Right atrium auricular region (tissue), 2 donors: ENCODE measurements at places on chromosomes 12 and 14.

- DNase-seq: no peak
Observed at GRCh38 chr14:71834284-71835204, 97.7 kb upstream of the RGS6 start.

DNA sequence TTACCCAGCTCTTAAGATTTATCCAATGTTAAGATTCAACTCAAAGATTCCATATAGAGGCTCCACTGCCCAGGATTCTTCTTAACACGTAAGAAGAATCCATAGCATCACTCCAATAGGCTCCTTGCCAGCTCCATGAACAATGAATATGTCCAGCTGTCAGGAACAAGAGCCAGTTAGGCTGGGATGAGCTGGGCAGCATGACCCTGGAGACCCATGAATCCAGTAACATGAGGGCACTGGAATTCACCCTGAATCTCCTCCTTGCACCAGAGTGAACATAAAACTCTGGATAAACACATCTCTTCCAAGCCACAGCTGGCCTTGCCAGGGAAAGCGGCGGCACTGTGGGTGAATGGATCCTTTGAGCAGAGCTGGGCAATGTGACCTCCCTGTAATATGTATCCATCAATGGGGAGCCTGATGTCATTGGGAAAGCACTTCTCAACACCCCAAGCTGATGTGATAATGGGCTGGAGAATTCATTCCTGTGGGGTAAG is 24.4 kb upstream of the TC2N start:
- no peak for DNase-seq

DNA sequence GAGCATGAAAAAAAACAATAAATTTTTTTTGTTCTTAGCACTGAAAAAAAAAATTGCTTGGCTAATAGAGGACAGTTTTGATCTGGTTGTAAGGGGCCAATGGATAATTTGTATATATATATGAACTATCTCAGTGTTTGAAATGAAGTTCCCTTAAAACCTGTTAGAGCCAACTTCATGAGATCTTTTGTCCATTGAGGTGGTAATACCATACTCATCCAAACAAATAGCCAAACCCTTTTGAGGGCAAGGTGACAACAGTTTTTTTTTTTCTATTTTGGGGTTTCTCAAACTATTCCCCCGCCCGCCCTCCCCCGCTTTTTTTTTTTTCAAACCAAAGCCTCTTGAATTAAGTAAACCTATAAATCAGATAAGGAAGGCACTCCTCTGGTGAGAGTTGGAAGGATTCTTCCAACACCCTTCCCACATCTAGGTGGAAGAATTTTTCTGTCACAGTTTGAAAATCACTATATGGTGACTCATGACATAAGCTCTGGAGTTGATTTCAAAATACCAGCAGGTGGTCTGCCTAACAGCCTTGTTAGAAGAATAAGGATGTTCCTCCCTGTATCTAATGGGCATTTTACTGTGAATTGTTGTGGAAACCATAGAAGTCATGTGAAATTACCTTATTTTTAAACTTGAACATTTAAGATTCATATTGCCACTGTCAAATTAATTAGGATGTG is 10.2 kb downstream of the ARHGAP5 start:
- no peak for DNase-seq

DNA sequence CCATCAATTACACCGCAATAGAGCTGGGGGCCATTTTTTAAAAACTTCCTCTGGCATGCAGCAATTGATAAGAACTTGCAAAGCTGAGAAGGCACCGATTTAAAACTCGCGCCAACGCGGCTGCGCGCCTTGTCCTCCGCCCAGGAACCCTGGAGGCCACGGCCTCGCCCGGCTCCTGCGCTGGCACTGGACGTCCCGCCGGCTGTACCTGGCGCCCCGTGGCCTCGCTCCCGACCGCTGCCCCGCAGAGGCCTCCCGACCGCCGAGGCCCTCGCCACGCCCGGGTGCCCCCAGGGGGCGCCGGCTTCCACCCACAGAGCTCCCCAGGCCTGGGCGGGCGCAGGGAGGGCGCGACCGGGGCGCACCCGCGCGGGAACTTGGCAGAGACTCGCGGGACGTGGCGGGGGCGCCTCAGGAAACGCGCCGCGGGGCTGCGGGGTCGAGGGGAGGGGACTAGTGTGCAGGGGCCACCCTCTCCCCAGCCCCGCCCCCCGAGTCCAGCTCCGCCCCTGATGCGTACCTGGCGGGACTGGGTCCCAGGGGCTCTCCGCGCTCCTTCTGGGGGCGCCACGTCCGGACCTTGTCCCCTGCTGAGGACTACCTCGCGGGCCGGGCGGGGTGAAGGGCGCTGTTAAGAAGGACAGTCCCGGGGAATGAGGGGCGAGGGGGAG is 65.7 kb downstream of the TNFAIP2 start:
- DNase-seq: no peak

DNA sequence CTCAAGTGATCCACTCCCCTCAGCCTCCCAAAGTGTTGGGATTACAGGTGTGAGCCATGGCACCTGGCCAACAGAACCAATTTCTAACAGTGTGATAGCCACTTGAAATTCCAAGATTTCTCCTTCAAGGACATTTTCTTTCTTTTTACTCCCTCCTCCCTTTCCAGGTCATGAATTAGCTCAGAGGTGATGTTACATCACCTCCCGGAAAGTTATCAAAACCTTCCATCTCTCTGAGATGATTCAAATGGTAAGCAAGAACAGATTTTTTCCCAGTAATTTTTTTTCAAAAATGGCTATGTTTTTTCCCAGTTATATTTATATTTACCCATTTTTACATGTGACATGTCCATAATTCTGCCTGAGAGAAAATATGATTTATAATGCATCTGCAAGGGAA is 15.6 kb upstream of the SMAGP start:
- no peak for DNase-seq

DNA sequence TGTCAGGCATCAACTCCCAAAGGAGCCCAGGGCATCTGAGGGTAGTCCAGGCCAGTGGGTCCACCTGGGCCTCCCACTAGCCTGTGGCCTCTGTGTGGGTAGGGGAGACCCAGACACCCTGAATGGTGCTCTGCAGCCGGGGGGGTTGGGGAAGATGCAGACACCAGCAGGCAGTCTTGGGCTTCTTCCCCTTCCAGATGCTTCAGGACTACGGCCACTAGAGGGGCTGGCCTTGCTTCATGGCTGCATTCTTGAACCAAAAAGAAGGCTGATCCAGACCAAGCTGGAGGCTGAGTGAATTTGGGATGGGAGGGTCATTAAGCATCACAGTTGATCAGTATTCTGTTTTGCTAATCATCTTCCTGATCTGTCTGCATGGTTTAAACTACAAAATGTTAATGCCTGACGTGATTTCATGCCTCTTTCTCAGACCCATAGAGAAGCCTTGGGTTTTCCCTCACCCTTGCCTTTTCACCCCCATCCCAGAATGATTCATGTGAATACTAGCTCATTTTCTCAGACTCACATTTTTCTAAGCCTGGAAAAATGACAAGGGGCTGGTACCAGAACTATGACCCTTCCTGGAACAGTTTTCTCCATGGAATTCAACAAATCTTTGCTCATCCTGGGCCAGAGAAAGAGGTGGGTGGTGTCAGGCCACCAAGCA is 134.2 kb downstream of the NTF3 start:
- no peak for DNase-seq

DNA sequence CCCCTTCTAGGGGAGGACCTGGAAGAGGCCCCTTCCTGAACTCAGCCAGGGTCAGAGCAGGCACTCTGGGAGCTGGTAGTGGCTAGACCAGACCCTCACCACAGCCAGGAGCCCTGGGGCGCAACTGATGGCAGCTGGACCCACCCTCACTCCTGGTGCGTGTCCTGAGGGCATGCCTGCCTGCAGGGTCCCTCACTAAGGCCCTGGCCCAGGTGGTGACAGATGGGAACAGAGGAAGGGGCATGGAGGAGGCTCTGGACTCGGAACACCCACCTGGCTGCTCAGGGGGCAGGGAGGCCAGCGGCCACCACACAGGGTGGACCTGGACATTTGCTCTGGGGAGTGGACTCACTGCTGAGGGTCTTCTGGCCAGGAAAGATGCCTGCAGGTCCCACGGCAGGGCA is 342.2 kb upstream of the SFSWAP start:
- no peak for DNase-seq

DNA sequence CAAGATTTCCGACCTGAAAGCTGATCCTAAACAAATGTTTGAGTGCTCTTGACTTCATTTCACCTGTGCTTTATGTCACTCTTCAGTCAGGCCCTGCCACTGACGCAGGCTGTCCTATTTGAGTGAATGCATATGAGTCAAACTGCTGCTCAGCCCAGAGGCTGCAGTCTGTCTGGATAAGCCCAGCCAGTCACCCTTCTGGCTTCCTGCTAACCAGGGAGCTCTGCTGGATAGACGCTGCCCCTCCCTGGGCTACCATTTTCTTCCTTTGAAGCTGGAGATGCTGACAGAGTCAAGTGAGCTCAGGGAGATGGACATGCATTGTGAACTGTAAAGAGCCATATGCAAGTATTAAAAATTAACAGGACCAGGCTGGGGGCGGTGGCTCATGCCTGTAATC is 5.1 kb upstream of the TUNAR start:
- DNase-seq: no peak

DNA sequence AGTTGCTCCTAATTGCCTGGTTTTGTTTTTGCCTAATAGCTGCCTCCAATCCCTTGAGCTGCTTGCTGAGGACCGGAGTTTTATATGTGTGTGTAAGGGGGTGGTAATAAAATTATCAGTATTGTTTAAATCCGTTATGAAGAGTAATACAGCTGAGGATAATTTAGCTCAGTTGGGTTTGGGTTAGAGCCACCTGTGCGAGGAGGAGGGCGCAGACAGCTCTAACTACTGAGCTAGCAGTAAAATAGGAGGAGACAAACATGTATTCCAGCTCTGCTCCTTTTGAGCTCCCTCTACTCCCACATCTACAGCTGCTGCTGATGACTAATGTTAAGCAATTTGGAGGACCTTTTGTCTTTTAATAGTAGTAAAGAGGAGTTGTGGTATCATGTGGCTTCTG is 61.5 kb downstream of the SPATS2 start:
- DNase-seq: no peak

GRCh38 chr14:57549765-57550420 is 56.2 kb upstream of the CCDC198 start:
- no peak for DNase-seq

DNA sequence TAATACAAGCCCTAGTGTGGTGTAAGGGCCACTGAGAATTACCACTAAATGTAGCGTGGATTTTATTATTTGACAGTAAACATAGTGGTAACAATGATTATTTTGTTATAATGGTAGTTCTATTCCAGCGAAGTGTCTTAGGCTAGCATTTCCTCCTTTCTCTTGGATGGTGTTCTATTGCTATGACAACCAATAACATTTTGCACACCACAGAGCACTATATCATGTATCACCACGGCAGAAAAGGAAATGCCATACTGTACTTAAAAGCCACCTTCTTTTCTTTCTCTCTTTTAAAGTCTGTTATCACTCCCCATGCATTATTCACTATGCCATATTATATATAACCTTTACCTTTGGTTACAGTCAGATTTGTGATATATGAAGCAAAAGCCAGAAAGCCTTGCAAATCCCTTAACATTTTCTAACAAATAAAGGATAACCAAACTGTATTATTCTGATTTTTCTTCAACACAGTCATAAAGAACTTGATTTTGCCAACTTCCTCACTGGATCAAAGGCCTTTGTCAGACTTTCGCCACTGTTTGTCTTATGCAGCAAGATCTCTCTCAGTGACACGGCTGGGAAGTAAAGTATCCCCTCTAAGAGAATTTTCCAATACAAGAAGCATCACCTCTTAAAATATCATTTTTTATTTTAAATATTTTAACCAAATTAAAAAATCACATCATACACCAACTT is 195.8 kb downstream of the FOXN3 start:
- DNase-seq: no peak

GRCh38 chr14:60723116-60723906 is 840 bp downstream of the SIX4 start:
- no peak for DNase-seq

GRCh38 chr14:75290851-75291250 is 12.2 kb downstream of the FOS start:
- DNase-seq: no peak

DNA sequence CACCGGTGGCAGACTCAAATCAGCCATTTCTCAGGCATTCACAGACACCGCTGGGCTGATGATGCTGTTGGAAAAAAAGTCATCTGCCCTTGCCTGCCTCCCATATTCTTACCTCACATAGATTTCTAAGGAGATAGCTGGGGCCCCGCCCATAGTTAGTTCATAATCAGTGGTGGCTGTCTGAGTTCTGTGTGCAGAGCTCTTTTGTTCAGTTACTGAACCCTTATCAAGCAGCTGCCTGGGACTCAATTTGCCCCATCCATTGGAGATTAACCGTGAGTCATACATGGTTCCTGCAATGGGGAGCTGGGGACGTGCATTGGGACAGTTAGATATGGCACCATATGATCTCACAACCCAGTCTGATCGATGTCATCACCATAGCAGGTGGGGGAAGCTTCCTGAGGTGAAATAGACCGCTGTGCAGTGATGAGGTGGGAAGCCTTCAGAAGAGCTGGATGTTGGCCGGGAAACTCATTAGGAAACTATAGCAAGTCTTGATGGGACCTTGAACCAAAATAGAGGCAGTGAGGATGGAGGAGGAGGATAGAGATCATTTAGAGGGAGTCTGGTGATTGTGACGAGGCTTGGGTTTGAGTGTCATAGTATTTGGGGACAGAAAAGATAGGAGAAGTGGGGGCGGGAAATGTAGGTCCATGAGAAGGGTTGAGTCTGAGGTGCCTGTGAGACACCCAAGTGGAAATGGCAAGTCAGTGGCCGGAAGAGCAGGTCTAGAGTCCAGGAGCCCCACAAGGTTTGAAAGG is 147.8 kb downstream of the GCH1 start:
- no peak for DNase-seq

DNA sequence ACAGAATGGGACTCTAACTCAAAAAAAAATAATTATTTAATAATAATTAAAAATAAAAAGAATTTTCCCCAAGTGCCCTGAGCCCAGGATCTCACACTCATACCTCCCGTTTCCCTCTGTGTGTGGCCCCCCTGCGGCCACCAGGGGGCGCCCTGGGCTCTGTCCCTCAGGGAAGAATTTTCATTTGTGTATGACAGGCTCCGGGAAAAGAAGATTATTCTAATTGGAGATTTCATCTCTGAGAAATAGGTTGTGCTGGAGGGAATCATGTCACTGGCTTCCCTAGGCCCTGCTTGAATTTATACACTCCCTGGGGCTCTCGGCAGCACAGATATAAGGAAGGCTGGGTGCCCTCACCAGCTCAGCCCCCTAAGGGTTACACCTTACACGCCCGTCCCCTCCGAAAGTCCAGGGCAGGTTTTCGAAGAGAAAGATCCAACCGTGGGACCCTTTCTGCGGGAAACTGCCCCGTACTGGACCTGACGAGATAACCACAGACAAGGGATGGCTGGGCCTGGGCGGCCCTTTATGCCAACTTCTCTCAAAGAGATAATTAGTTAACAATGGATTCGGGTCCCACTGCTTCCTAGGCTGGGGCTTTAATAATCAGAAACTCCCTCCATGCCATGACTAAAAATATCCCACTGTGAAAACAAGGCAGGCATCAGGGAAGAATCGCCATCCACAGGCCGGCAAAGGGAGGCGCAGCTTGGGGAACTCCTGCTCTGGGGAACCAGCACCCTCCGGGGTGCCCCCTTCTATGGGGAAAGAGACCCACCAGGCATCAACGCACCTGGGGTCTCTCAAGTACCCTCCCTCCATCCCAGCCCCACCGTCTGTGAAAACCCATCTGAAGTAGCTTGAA is 80.7 kb downstream of the KDM2B start:
- DNase-seq: peak; percentile 82
